ENCODE measurements at places on chromosomes 7 and 10. TPM values are rescaled to one million over a fixed set of nuclear protein-coding genes. Genes with fewer than 3 reads are reported as not detected.

The NKX2-3 gene
- total RNA-seq, result 1.0 TPM

- no peak overlapping the region for H3K27ac ChIP-seq
- no peaks in the 10 kb centered on the region for H3K4me1 ChIP-seq
- no peaks in the 10 kb centered on the region for H3K27me3 ChIP-seq
- no peaks in the 10 kb centered on the region for H3K36me3 ChIP-seq
- no peak for DNase-seq
These were observed 429.1 kb downstream of the ACTR3B start for GRCh38 chr7:153188630-153189029.

The TRIM50 gene
- 69.4 TPM for total RNA-seq

DNA sequence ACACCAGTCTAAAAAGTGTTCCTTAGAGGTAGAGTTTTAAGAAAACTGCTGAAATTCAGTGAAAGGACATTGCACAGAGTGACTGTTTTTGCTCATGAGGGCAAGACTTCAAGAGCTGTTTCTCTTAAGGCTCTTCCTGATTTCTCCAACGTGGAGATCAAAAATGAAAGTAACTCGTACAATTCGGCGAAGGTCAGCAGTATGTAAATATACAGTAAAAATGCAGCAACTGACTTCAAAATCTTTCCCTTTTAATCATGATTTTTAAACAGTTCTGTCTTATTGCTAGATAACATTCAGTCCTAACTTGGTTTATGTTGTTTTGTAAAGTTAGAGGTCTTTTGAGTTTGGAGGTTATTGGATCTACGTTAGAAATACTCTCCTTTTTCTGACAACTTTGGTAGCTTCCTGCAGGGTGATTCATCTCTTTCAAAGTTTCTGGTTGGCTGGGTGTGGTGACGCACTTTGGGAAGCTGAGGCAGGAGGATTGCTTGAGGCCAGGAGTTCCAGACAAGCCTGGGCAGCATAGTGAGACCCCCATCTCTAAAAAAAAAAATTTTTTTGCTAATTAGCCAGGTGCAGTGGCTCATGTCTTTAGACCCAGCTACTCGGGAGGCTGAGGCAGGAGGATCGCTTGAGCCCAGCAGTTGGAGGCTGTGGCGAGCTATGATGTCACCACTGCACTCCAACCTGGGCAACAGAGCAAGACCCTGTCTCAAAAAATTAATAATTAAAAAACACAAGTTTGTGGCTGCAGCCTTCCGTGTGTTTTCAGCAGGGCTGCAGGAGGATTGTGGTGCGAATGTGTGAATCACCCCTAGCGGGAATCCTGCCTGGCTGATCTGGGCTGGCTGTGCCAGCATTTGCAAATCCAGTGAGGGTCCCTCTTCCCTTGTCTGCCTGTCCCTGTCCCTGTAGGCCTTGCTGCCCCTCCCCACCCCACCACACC, 29.2 kb upstream of the AP5Z1 start:
- peak overlapping the region; percentile 95 for H3K27ac ChIP-seq
- no peaks in the 10 kb centered on the region for H3K27me3 ChIP-seq
- H3K36me3 ChIP-seq, result peaks cover 41% of the 10 kb centered on the region
- H3K4me3 ChIP-seq, result peak overlapping the region; percentile 25
- peaks cover 78% of the 10 kb centered on the region for H3K4me1 ChIP-seq
- peak; percentile 83 for DNase-seq

DNA sequence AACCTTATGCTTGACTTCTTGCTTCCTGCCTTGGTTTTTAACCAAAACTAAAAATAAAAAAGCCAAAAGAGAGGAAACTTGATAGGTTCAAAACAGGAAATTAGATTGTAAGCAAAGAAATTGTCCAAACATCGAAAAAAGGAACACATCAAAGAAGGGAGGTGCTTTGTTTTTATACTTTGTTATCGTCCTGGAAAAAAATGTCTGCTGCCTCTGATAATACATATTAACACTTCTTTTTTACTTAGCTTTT, 286.6 kb upstream of the C7orf33 start:
- peaks cover 7% of the 10 kb centered on the region for H3K4me1 ChIP-seq
- no peak overlapping the region for H3K4me3 ChIP-seq
- H3K27ac ChIP-seq, result no peak overlapping the region

The AKR1D1 gene
- not detected for total RNA-seq

- no peaks in the 10 kb centered on the region for H3K36me3 ChIP-seq
- DNase-seq, result no peak
- no peak overlapping the region for H3K4me3 ChIP-seq
- H3K27me3 ChIP-seq, result no peaks in the 10 kb centered on the region
These were observed 253.4 kb downstream of the WDR11 start for GRCh38 chr10:121104476-121105111.

The BEND7 gene
- total RNA-seq, result 22.3 TPM

GRCh38 chr10:18423058-18423637, 228.2 kb downstream of the NSUN6 start:
- H3K27me3 ChIP-seq, result no peaks in the 10 kb centered on the region
- no peak overlapping the region for H3K27ac ChIP-seq
- no peaks in the 10 kb centered on the region for H3K36me3 ChIP-seq
- no peak overlapping the region for H3K4me3 ChIP-seq
- no peak for DNase-seq
- no peaks in the 10 kb centered on the region for H3K4me1 ChIP-seq

The PVRIG gene
- total RNA-seq, result 1.2 TPM

The HOXA4 gene
- 0.87 TPM for total RNA-seq

- no peak overlapping the region for H3K4me3 ChIP-seq
- H3K4me1 ChIP-seq, result no peaks in the 10 kb centered on the region
- H3K27me3 ChIP-seq, result peaks cover 8% of the 10 kb centered on the region
- DNase-seq, result no peak
- no peak overlapping the region for H3K27ac ChIP-seq
- H3K36me3 ChIP-seq, result no peaks in the 10 kb centered on the region
These were observed 80.6 kb downstream of the ABCB5 start for GRCh38 chr7:20696002-20696605.

The EPHB6 gene
- total RNA-seq, result 8.2 TPM

DNA sequence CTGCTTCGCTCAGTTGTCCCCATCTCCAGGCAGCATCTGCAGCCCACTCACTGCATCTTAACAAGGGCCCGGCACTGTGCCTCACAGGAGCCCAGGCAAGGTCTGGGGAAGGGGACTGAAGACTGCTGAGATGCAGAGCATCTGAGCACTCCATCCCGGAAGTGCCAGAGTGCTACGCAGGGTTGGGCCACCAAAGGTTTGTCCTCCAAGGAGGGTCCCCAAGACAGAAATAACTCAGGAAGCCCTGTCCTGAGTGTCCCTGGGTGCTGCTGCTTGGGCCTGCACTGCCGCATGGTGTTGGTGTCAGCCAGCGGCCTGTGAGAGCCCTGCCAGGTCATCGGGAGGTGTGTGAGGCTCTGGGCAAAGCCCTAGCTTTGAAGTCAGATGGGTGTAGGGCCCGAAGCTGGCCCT, 288.2 kb upstream of the ZMIZ1 start:
- H3K4me3 ChIP-seq, result no peak overlapping the region
- H3K27ac ChIP-seq, result no peak overlapping the region
- DNase-seq, result no peak
- no peaks in the 10 kb centered on the region for H3K27me3 ChIP-seq

DNA sequence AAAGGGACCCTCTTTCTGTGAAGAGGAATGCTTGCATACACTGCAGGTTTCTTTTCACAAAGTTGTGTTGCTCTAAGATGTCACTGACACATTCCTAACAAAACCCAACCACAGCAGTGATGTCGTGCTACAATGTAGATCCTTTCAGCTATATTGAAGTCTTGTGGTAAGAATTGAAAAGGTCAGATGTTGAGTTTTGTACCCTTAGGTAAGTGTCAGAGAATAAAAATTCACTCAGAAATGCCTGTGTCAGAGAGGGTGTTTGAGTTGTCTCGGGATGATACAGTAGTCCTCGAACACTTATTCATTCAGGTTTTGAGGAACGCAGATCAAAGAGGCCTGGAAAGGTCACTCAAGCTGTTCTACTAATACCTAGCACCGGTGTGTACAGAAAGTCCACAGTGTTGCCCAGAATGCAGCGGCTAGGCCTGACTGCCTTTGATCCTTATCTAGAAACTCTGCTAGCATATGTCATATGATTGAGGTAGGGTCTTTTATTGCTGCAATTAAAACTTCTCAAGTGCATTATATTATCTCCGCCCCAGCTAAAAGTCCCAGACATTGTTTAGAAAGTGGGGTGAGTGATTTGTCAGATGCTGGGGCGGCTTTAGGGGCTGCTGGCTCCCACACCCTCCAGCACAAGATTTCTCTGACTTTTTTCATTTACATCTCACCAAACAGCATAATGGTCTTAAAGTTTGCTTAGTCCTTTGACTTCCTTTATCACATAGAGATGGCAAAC, 26.0 kb downstream of the RNF32 start:
- no peaks in the 10 kb centered on the region for H3K27me3 ChIP-seq
- DNase-seq, result peak; percentile 48
- H3K4me1 ChIP-seq, result peaks cover 1% of the 10 kb centered on the region
- H3K4me3 ChIP-seq, result no peak overlapping the region
- peak overlapping the region; percentile 64 for H3K27ac ChIP-seq

DNA sequence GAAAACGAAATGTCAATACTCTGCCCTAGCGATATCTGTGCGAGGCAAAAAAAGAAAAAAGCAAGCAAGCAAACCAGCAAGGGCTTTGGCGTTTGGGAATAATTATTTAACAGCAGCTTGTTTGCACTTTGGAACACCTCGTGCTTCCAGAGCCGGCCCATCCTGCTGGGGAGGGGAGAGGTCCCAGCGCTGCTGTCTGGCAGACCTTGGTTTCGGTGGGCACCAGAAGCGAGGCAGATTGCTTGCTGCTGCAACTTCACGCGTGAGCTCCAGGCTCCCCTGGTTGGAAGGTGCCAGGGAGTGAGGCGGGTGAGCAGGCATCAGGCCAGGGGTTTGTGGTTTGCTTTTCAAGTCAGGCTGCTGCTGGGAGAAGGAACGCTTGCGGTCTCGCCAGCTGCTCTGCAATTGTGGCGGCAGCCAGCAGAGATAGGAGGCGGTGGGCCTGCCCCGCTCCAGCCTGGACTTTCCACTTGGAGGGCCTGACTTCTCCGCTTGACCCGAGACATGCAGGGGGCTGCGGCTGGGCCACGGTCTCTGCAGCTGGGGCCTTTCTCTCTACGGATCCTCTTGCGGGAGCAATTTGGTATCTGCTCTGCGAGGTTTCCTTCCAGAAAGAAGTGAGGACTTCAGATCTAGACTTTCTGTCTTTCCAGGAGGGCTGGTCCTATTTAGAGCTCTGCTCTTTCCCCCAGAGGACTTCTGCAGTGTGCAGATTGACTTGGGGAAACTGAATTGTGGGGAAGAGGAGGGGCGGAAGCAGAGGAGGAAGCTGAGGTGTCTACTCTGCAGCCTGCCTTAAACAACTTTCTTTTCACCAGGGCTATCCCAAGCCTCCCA, 131.4 kb downstream of the PRPF18 start:
- peak overlapping the region; percentile 83 for H3K27ac ChIP-seq
- peak; percentile 90 for DNase-seq
- no peaks in the 10 kb centered on the region for H3K36me3 ChIP-seq
- peaks cover 22% of the 10 kb centered on the region for H3K4me1 ChIP-seq
- H3K4me3 ChIP-seq, result peak overlapping the region; percentile 33

- no peak overlapping the region for H3K27ac ChIP-seq
- no peaks in the 10 kb centered on the region for H3K36me3 ChIP-seq
- DNase-seq, result no peak
- no peak overlapping the region for H3K4me3 ChIP-seq
- H3K27me3 ChIP-seq, result no peaks in the 10 kb centered on the region
- peaks cover 7% of the 10 kb centered on the region for H3K4me1 ChIP-seq
These were observed 858.5 kb downstream of the KCNMA1 start for GRCh38 chr10:76778914-76779795.

GRCh38 chr7:108650467-108650866, 80.8 kb downstream of the DNAJB9 start:
- no peak for DNase-seq
- no peaks in the 10 kb centered on the region for H3K27me3 ChIP-seq

DNA sequence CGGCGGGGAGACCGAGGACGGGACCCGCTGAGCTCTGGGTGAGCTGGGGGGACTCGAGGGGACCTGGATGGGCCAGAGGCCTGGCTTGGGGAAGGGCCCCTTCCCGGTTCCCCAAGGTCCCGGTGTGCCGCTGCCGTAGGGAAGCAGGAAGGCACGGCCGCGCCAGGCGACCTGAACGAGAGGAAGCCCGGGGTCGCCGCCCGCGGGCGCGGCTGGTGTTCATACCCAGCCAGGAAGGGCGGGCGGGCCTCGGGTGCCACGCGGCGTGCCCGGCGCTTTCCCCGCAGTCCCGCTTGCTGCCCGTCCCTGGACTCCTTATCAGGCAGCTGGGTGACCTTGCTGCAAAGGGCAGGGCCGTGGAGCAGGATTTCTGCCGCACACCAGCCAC, 38.0 kb downstream of the ZNF777 start:
- peaks cover 6% of the 10 kb centered on the region for H3K4me1 ChIP-seq
- peak overlapping the region; percentile 48 for H3K4me3 ChIP-seq
- peak overlapping the region; percentile 77 for H3K27ac ChIP-seq
- H3K27me3 ChIP-seq, result no peaks in the 10 kb centered on the region
- DNase-seq, result peak; percentile 31
- H3K36me3 ChIP-seq, result no peaks in the 10 kb centered on the region

DNA sequence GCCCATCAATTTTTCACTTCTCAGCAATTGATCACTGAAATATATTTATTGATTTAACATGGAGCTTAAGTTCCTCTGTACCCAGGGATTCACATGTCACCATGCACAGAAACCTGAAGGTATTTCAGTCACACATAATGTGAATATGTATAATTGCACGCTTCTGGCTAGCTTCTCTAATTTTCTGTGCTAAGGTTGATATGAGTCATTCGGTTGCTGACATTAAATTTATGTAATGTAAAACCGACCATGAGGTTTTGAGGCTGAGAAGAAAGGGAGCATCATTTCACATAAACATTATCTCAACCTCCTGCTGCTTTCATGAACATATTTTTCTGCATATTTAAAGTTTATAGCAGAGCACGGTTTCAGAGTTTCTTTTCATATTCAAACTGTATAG, 381.0 kb upstream of the TPK1 start:
- H3K36me3 ChIP-seq, result no peaks in the 10 kb centered on the region
- DNase-seq, result no peak
- no peak overlapping the region for H3K4me3 ChIP-seq
- H3K27me3 ChIP-seq, result no peaks in the 10 kb centered on the region

The LRMDA gene
- total RNA-seq, result 13.6 TPM

- no peaks in the 10 kb centered on the region for H3K36me3 ChIP-seq
- no peaks in the 10 kb centered on the region for H3K4me1 ChIP-seq
- no peak for DNase-seq
- no peak overlapping the region for H3K4me3 ChIP-seq
These were observed 16.1 kb upstream of the XPNPEP1 start for GRCh38 chr10:109939315-109939961.

The CFAP43 gene
- total RNA-seq, result under 0.01 TPM

The MALRD1 gene
- total RNA-seq, result 7.1 TPM

- no peak overlapping the region for H3K4me3 ChIP-seq
- peaks cover 32% of the 10 kb centered on the region for H3K27me3 ChIP-seq
- peak; percentile 15 for DNase-seq
- H3K27ac ChIP-seq, result no peak overlapping the region
- H3K36me3 ChIP-seq, result no peaks in the 10 kb centered on the region
- H3K4me1 ChIP-seq, result peaks cover 11% of the 10 kb centered on the region
These were observed 23.9 kb upstream of the ZNF273 start for GRCh38 chr7:64879086-64879730.
